Peyer's patch (tissue), 4 donors: ENCODE measurements at places on chromosomes 4 and X. TPM values are rescaled to one million over a fixed set of nuclear protein-coding genes. Genes with fewer than 3 reads are reported as not detected.
A peak's percentile ranks its signal among the peaks of the same experiment; 100 is the strongest.

The MFSD8 gene
- 29.9 TPM for total RNA-seq

The PNMA3 gene
- 1.2 TPM for total RNA-seq

The FSTL5 gene
- not detected for total RNA-seq

The FHL1 gene
- total RNA-seq: 33.8 TPM

- H3K36me3 ChIP-seq: no peaks in the 10 kb centered on the region
- no peaks in the 10 kb centered on the region for H3K27me3 ChIP-seq
- no peak overlapping the region for H3K27ac ChIP-seq
- no peak for DNase-seq
- H3K4me3 ChIP-seq: no peak overlapping the region
Measured at GRCh38 chr4:54687887-54688841, 30.4 kb downstream of the KIT start.

DNA sequence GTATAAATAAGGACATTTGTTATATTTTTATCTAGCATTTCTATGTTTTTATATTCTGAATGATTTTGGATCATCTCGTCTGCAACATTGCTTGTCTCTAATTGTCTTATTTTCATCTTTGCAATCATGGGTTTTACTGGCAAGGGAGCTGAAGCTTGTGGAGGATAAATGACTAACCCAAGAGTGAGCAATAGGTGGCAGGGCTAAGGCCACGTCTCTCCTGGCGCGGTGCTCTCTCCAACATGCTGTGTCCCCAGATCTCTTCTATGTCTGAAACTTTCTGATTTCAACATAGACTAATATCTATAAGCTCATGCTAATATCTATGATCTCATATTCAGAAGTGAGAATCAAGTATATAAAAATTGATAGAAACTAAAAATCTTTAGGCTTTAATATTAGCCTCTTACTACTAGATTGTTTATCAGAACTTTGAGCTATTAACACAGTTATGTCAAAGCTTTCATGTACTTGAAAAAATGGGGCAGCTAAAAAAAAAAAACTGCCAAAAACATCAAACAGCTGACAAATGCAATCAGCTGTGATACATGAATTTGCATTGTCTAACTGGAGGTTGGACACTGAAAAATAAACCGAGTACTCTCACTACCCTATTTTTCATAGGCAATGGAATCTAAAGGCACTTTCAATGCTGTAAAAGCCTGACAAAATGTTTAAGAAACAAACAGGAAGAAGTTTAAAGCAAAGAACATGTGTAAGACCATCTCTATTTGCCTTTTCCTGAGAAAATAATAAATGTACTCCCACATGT, 169.2 kb downstream of the TMA16 start:
- no peaks in the 10 kb centered on the region for H3K27me3 ChIP-seq
- H3K4me1 ChIP-seq: no peaks in the 10 kb centered on the region
- H3K36me3 ChIP-seq: no peaks in the 10 kb centered on the region
- DNase-seq: no peak

DNA sequence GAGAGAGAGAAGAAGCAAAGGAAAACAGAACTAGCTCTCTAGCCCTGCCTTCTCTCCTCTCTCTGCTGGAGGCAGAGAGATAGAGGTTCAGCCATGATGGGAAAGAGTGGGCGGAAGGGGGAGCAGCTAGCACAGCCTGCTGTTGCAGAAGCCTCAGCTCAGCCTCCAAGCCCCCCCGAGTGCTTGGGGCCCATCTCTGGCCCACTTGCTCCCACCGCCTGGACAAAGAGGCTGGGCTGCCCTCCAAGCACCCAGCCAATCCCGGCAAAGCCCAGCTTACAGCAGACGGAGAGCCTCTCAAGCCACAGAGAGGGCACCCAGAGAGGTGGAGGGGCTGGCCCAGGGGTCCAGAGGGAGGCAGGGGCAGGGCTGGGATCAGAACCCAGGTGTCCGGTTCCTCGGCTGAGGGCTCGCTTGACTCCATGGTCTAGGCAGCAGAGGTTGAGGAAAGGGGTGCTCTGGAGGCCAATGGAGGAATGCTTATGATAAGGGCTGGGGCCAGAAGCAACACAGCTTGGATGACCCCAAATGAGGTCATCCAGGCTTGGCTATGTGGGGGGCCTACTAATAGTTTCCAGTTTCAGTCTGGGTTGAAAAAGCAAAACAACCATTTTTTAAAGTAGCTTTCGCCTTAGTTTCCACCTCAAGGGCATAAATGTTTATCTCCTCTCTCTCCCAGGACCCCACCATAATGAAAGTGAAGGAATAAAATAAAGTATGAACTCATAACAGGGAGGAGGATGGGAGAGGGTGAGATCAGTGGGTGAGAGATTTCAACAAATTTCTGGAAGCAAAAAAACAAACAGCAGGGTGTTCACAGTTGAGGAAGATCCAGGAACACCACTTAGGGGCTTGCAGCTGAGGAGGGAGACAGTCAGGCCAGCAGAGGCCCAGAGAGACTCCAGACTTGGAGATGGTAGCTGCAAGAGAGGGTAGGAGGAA, 24.9 kb upstream of the IQSEC2 start:
- no peaks in the 10 kb centered on the region for H3K27me3 ChIP-seq
- H3K27ac ChIP-seq: no peak overlapping the region
- no peaks in the 10 kb centered on the region for H3K4me1 ChIP-seq
- no peaks in the 10 kb centered on the region for H3K36me3 ChIP-seq
- DNase-seq: no peak

GRCh38 chr4:36207831-36208520, 36.3 kb downstream of the ARAP2 start:
- no peak overlapping the region for H3K4me3 ChIP-seq
- DNase-seq: no peak
- no peaks in the 10 kb centered on the region for H3K36me3 ChIP-seq
- H3K27ac ChIP-seq: no peak overlapping the region
- no peaks in the 10 kb centered on the region for H3K4me1 ChIP-seq

The NLGN4X gene
- 2.0 TPM for total RNA-seq

The NWD2 gene
- total RNA-seq: not detected

DNA sequence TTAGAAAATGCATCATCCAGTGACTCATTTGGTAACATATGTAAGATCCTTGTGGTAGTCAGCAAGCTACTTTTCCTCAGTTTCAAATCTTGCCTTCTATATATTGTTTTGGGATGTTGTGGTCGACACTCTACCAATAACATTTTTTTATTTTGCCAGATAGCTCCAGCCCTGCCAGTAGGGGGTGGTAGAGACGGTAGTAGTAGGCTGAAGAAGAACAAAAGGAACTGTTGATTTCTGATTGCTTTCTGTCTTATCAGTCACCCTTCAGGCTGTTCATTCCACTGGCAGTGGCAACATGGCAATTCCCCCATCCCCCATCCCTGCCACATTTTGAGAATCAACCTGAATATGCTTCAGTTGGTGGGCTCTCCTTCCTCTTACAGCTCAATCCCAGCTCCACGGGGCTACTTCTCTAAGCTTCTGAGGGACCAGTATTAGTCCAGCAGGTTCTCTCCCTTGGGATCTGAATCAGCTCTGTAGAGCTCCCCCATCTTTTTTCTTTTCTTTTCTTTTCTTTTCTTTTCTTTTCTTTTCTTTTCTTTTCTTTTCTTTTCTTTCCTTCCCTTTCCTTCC, 171.5 kb upstream of the VEGFC start:
- no peaks in the 10 kb centered on the region for H3K4me1 ChIP-seq
- no peaks in the 10 kb centered on the region for H3K36me3 ChIP-seq
- no peaks in the 10 kb centered on the region for H3K27me3 ChIP-seq
- no peak overlapping the region for H3K27ac ChIP-seq
- no peak for DNase-seq

GRCh38 chr4:100248476-100248875, 58.2 kb upstream of the DDIT4L start:
- H3K4me1 ChIP-seq: no peaks in the 10 kb centered on the region
- DNase-seq: no peak
- no peaks in the 10 kb centered on the region for H3K36me3 ChIP-seq
- no peaks in the 10 kb centered on the region for H3K27me3 ChIP-seq
- no peak overlapping the region for H3K27ac ChIP-seq
- H3K4me3 ChIP-seq: no peak overlapping the region

The NPY1R gene
- total RNA-seq: 1.6 TPM

GRCh38 chr4:176896211-176896610, 103.5 kb upstream of the VEGFC start:
- DNase-seq: no peak
- no peaks in the 10 kb centered on the region for H3K36me3 ChIP-seq
- H3K27me3 ChIP-seq: no peaks in the 10 kb centered on the region
- H3K27ac ChIP-seq: no peak overlapping the region
- no peak overlapping the region for H3K4me3 ChIP-seq
- H3K4me1 ChIP-seq: no peaks in the 10 kb centered on the region

- H3K27me3 ChIP-seq: no peaks in the 10 kb centered on the region
- no peaks in the 10 kb centered on the region for H3K36me3 ChIP-seq
- no peak for DNase-seq
- no peak overlapping the region for H3K27ac ChIP-seq
Measured at GRCh38 chr4:170243662-170244288, 154.0 kb upstream of the AADAT start.

GRCh38 chr4:93319041-93319440, 509.5 kb upstream of the ATOH1 start:
- H3K27ac ChIP-seq: no peak overlapping the region
- DNase-seq: no peak
- H3K4me1 ChIP-seq: no peaks in the 10 kb centered on the region

- H3K27ac ChIP-seq: no peak overlapping the region
- no peak overlapping the region for H3K4me3 ChIP-seq
- no peak for DNase-seq
- H3K36me3 ChIP-seq: no peaks in the 10 kb centered on the region
- no peaks in the 10 kb centered on the region for H3K4me1 ChIP-seq
- no peaks in the 10 kb centered on the region for H3K27me3 ChIP-seq
Measured at GRCh38 chrX:115311601-115312001, 22.1 kb downstream of the LUZP4 start.

DNA sequence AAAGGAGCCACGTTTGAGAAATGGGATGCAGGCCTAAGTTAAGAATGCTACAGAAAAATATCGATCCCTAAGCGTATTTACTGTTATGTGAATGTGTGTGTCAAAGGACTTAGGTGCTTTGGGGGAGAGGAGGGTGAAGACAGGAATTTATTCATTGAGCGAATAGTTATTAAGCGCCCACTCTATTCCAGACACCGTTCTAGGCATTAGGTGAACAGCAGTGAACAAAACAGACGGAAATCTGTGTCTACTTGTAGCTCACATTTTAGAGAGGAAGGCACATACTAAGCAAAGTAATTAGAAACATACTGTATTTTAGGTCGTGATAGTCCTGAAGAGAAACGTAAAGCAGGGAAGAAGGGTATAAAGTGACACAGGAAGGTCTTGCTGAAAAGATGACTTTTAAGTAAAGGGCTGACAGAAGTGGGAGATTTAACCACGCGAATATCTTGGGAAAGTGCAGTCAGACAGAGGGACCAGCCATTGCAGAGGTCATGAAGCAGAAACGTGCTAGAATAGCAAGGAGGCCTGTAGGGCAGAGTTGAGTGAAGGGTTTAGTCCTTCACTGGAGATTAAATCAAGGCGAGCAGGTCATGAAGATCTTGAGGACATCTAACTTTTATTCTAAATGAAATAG, 541 bp downstream of the AIMP1 start:
- peak overlapping the region; percentile 70 for H3K4me3 ChIP-seq
- no peak for DNase-seq
- H3K36me3 ChIP-seq: no peaks in the 10 kb centered on the region
- peak overlapping the region; percentile 94 for H3K27ac ChIP-seq

The MGST2 gene
- 67.5 TPM for total RNA-seq

DNA sequence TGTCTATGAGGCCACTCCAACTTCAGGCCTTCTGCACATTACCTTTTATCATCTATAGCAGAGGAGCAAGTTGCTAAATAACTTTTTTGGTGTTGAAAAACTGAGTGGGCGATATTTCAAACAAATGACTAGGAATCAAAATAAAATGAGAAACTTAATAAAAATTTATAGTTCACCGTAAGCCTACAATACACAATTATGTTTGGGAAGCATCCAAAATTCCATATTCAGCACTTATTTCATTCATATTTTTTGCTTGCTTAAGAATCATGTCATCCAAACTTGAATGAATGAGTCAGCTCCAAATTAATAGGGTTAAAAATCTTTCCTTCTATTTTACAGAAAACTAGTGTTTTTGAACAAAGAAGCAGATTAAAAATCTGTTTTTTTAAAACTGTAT, 119.1 kb downstream of the SH3RF1 start:
- no peak overlapping the region for H3K4me3 ChIP-seq
- no peaks in the 10 kb centered on the region for H3K36me3 ChIP-seq
- H3K27me3 ChIP-seq: no peaks in the 10 kb centered on the region
- H3K27ac ChIP-seq: no peak overlapping the region
- no peaks in the 10 kb centered on the region for H3K4me1 ChIP-seq

The MEPE gene
- total RNA-seq: not detected

GRCh38 chr4:163017135-163017534, 149.6 kb downstream of the NAF1 start:
- no peak overlapping the region for H3K4me3 ChIP-seq
- H3K36me3 ChIP-seq: no peaks in the 10 kb centered on the region
- DNase-seq: no peak
- H3K27me3 ChIP-seq: no peaks in the 10 kb centered on the region

DNA sequence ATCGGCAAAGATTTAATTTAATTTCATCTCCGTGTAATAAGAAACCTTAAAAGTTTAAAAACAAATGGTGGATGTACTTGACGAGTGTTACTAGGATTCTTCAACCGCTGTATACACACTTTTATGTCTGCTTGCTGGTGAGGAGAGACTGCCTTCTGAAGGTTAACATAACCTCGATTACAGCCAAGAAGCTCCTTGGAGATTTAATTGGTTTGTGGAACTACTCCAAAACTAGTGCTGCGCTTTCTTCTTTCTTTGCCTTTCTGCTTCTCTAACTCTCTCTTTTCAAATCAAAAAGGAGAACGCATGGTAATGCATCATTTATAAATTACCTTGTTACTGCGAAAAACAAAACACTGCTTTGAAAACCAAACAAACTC, 109.0 kb downstream of the ANTXR2 start:
- H3K27me3 ChIP-seq: no peaks in the 10 kb centered on the region
- peaks cover 16% of the 10 kb centered on the region for H3K36me3 ChIP-seq
- H3K4me1 ChIP-seq: no peaks in the 10 kb centered on the region
- H3K4me3 ChIP-seq: no peak overlapping the region
- no peak overlapping the region for H3K27ac ChIP-seq

GRCh38 chr4:116118221-116118620, 967.2 kb downstream of the TRAM1L1 start:
- no peaks in the 10 kb centered on the region for H3K4me1 ChIP-seq
- H3K27me3 ChIP-seq: no peaks in the 10 kb centered on the region
- no peaks in the 10 kb centered on the region for H3K36me3 ChIP-seq
- no peak overlapping the region for H3K27ac ChIP-seq
- no peak overlapping the region for H3K4me3 ChIP-seq
- DNase-seq: no peak

The TBC1D8B gene
- total RNA-seq: 15.6 TPM

The CITED1 gene
- total RNA-seq: not detected

The UGT2A1 gene
- total RNA-seq: not detected

DNA sequence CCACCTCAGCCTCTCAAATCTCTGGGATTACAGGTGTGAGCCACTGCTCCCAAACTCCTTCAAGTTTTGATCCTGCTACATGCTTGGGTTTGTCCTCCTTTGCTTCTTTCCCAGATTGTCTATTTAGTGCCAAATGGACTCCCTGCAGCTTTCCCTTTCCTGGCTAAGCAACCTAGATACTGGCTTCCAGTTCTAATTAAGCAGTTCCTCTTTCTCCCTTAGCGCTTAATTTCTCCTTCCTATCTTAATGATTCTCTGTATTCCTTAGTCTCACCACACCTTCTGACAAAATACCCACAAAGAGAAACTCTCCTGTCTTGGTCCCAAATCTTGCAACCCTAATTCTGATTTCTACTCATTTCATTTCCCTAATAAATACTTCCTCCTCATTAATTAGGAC, 7.8 kb downstream of the RXFP1 start:
- no peaks in the 10 kb centered on the region for H3K27me3 ChIP-seq
- no peak overlapping the region for H3K4me3 ChIP-seq
- no peak overlapping the region for H3K27ac ChIP-seq
- H3K36me3 ChIP-seq: no peaks in the 10 kb centered on the region
- no peaks in the 10 kb centered on the region for H3K4me1 ChIP-seq
